ENCODE measurements at places on chromosomes 2 and 18.
A peak's percentile ranks its signal among the peaks of the same experiment; 100 is the strongest.

GRCh38 chr2:226609366-226609765 is 190.3 kb downstream of the IRS1 start:
- peak; percentile 80 for DNase-seq

- no peak for DNase-seq
Observed at GRCh38 chr18:79531926-79532312, 136.2 kb downstream of the NFATC1 start.

GRCh38 chr2:88932686-88933085 is 241.2 kb downstream of the RPIA start:
- DNase-seq: no peak

DNA sequence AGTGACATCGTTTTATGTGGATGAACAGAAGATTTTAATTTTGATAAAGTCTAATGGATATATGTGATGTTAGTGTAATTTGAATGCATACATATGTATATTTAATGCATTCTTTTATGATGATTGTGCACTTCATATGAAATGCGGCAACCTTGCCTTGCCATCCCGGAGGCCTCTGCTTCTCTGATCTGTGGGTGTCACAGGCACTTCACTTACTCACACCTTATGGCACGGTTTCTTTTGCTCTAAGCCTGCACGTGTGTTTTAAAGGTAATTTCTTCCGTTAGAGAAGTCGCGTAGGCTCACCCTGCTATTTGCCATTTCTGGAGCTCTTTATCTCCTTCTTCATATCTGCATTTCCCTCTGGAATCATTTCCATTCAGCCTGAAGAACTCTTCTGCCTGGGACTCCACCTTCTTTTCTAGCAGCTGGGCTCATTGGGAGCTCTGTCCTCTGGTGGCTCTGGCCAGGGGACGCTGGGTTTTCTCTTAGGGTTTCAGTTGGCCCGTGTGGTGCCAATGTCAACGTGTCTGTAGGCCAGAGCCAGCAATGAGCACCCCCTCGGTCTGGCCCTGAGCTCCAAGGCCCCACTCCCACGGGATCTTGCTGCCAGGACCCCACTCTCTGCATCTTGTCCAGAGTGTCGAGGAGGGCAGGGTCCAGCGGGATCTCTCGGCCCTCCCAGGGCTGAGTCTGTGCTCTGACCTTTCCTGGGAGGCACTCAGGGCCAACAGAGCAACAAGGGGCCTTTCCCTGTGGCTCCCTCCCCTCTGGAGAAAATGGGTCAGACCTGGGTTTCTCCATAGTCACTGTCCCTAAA is 97.3 kb downstream of the RTP5 start:
- DNase-seq: no peak

- DNase-seq: no peak
Observed at GRCh38 chr2:10985260-10985659, 73.5 kb downstream of the KCNF1 start.

GRCh38 chr18:32934201-32934600 is 161.4 kb upstream of the KLHL14 start:
- no peak for DNase-seq

GRCh38 chr2:47644351-47644750 is 138.6 kb upstream of the MSH6 start:
- no peak for DNase-seq

DNA sequence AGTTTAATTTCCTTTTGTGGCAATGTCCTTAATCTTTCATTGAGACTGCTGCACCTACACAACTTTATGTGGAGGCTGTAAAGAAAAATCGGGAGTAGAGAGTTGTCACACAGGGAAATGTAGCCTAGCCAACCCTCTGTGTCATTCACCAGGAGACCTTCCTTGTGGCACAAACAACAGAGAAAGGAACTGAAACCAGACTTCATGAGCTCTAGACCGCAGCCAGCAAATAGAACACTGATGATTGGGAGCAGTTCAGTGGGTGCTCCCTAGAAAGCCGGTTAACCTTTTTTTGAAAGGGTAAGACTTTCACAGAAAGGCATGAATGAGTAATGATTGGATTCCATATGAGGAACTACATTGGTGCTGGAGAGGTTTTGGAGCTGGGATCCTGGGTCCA is 1752.4 kb upstream of the CELF4 start:
- DNase-seq: no peak

GRCh38 chr2:58767828-58768714 is 526.9 kb upstream of the FANCL start:
- no peak for DNase-seq

DNA sequence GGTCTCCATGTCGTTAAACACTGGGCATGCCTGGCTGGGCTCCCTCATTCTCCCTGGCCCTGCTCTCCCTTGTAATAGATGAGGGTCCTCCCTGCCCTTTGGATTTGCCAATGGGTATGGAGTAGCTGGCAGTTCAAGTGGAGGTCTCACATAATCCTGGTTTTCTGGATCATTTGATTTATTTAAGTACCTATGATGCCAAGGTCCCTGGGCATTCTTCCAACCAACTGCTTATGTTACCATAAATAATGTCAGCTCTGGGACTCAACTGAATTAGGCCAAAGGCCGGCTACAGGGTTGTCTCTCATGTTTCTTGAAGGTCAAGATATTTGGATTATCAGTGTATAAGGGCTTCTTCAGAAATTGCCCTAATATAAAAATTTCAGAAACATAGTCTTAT is 104.9 kb upstream of the LYPD6 start:
- no peak for DNase-seq

DNA sequence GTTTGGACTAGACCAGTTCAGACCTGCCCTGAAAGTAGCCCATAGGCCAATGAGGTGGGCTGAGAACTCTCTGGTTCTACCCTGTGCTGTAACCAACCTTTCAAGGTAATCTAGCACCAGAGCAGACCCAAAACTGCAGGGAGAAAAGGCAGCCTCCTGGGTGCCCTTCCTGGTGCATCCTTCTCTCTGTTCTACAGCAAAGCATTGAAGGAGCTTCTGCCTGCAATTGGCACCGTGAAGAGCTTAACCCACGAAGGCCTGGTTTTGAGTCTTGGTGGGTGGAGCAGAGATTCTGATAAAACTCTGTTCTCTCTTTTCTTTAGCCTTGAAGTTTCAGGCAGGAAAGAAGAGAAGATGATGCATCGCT is 55.5 kb downstream of the LIPG start:
- DNase-seq: no peak

Data from fibroblast of the aortic adventitia (primary cell).